Upper lobe of right lung (tissue), 1 donor: ENCODE measurements at places on chromosomes 5 and 9.

DNA sequence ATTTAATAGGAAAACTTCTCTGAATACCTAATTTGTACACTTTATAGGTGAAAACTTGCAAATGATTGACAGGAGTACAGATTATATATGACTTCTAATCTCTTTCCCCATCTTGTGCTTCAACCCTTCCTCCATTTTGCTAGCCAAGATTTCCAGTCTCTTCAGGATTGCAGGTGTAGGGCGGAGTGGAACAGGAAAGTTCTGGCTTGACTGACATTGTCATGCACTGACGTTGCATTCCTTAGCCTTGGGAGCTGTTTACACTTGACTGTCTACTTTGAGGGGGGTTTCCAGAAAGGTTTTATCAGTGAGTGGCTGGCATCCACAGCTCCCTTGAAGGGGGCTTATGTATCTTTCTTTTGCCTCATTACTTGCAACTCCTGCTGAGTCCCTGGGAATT, 34.1 kb upstream of the GRIA1 start:
- no peak overlapping the region for H3K4me3 ChIP-seq
- H3K27ac ChIP-seq: no peak overlapping the region
- no peak for DNase-seq
- H3K4me1 ChIP-seq: no peaks in the 10 kb centered on the region
- no peaks in the 10 kb centered on the region for H3K36me3 ChIP-seq

DNA sequence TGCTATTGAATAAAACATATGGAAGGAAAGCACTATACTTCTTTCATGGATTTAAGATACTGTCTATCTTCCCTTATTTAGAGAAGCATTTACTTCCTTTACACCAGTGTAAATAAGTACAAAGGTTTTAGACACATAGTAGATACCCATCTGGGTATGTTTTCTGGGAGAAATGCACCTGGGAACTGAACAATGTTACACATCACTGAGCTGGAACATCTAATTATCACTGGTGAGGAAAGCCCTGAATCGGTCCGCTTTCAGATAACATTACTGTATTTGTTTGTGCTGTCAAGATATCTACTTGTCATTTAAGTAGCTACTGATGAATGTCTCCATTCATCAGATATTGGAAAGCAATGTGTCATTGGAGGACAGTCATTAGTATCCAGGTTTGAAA, 964.7 kb upstream of the PTPRD start:
- H3K27me3 ChIP-seq: no peaks in the 10 kb centered on the region
- DNase-seq: no peak

DNA sequence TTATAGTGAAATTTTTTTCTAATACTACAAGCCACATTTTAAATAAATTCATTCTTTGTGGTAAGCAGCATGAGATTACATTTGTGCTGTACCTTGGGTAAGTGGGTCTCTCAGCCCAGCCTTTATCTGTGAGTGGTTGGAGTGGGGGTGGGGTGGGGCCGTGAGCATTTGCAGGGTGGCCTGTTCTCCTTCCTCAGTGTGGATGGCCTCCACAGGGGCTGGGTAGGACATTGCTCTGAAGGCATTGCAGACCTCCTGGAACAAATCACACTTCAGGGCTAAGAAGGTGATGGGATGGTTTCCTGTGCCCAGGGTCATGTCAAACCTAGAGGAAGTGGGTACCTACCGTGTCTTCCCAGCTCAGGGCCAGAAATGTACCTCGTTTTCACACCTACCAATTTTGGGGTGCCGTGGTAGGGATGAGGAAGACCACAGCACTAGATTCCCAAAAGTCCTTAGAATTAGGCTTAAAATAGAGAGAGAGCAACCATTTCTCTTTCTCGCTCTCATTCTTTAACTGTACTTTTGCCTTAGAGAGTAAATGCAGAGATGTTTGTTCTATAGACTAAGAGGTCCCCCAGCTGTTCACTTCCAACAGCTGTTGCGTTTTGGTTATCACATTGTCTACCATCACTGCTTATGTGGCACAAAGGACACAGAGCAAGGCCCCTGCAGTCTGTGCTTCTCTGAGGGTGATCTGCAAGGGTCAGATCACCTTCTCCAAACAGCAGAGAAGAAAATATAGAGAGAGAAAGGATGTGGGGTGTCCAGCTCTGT, 83.4 kb upstream of the CTSL start:
- peaks cover 26% of the 10 kb centered on the region for H3K4me1 ChIP-seq
- H3K27me3 ChIP-seq: no peaks in the 10 kb centered on the region
- peaks cover 59% of the 10 kb centered on the region for H3K36me3 ChIP-seq
- no peak overlapping the region for H3K27ac ChIP-seq
- no peak overlapping the region for H3K4me3 ChIP-seq
- no peak for DNase-seq

GRCh38 chr9:130239741-130240241, 25.8 kb upstream of the HMCN2 start:
- no peak overlapping the region for H3K27ac ChIP-seq
- no peak for DNase-seq
- no peak overlapping the region for H3K4me3 ChIP-seq
- H3K4me1 ChIP-seq: peaks cover 8% of the 10 kb centered on the region
- H3K27me3 ChIP-seq: no peaks in the 10 kb centered on the region
- no peaks in the 10 kb centered on the region for H3K36me3 ChIP-seq

- H3K4me1 ChIP-seq: no peaks in the 10 kb centered on the region
- no peak overlapping the region for H3K4me3 ChIP-seq
- no peaks in the 10 kb centered on the region for H3K27me3 ChIP-seq
- no peak overlapping the region for H3K27ac ChIP-seq
Measured at GRCh38 chr5:33726422-33727165, 165.2 kb downstream of the ADAMTS12 start.

GRCh38 chr9:81613002-81613812, 76.1 kb downstream of the TLE1 start:
- H3K27me3 ChIP-seq: no peaks in the 10 kb centered on the region
- H3K4me1 ChIP-seq: no peaks in the 10 kb centered on the region
- H3K4me3 ChIP-seq: no peak overlapping the region
- peak overlapping the region; percentile 76 for H3K27ac ChIP-seq

GRCh38 chr5:148956477-148957385, 106.1 kb downstream of the SH3TC2 start:
- no peak overlapping the region for H3K4me3 ChIP-seq
- peaks cover 8% of the 10 kb centered on the region for H3K4me1 ChIP-seq
- H3K36me3 ChIP-seq: no peaks in the 10 kb centered on the region
- no peaks in the 10 kb centered on the region for H3K27me3 ChIP-seq
- no peak overlapping the region for H3K27ac ChIP-seq

GRCh38 chr5:96094904-96095303, 133.3 kb upstream of the ELL2 start:
- no peaks in the 10 kb centered on the region for H3K27me3 ChIP-seq
- no peak overlapping the region for H3K4me3 ChIP-seq
- DNase-seq: no peak
- no peak overlapping the region for H3K27ac ChIP-seq
- no peaks in the 10 kb centered on the region for H3K36me3 ChIP-seq

DNA sequence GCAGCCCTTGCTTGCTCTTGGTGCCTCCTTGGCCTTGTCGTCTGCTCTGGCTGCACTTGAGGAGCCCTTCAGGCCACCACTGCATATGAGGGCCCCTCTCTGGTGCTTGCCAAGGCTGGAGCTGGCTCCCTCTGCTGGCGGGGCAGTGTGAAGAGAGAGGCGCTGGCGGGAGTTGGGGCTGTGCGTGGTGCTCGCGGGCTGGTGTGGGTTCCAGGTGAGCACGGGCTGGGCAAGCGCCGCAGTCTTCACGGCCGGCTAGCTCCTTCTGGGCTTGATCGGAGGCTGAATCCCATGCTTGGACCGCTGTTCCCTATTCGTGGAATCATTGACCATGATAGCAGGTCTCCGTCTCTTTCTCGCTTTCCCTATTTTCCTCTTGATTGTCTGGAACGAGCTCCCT, 56.5 kb downstream of the XRCC4 start:
- H3K27ac ChIP-seq: no peak overlapping the region
- H3K4me3 ChIP-seq: no peak overlapping the region
- no peaks in the 10 kb centered on the region for H3K4me1 ChIP-seq
- H3K36me3 ChIP-seq: no peaks in the 10 kb centered on the region

- DNase-seq: no peak
- no peaks in the 10 kb centered on the region for H3K27me3 ChIP-seq
- H3K4me3 ChIP-seq: no peak overlapping the region
Measured at GRCh38 chr5:74433896-74434829, 206.4 kb downstream of the ENC1 start.

DNA sequence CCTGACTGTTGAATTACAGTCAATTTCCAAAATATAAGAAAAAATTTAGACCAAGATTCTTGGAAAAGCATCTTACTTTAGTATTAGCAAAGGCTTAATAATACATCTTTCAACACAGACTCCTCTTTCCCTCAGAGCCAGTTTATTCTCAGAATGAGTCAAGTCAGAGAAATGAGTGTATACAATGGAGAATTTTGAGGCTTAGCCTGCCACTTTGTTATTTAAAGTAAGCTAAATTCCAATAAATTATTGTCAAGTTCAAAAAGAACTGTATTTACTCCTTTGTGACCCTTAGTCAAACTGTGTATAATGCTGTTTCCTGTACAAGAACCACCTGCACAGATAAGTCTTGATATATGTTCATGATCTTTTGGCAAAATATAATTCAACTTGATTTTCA, 428.5 kb upstream of the ITGA1 start:
- no peak for DNase-seq
- H3K27me3 ChIP-seq: no peaks in the 10 kb centered on the region
- no peaks in the 10 kb centered on the region for H3K4me1 ChIP-seq
- no peak overlapping the region for H3K4me3 ChIP-seq
- no peaks in the 10 kb centered on the region for H3K36me3 ChIP-seq
